ENCODE measurements at places on chromosomes 4 and X.

DNA sequence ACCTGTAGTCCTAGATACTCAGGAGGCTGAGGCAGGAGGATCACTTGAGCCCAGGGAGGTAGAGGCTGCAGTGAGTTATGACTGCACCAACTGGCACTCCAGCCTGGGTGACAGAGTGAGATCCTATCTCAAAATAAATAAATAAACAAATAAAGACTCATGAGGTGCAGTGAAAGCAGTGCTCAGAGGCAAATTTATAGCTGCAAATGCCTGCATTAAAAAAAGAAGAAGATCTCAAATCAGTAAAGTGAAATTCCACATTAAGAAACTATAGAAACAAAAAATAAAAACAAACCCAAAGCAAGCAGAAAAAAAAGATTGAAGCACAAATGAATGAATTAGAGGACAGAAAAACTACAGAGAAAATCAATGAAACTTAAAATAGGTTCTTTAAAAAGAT, 22.5 kb upstream of the HSD17B13 start:
- no peak for DNase-seq

DNA sequence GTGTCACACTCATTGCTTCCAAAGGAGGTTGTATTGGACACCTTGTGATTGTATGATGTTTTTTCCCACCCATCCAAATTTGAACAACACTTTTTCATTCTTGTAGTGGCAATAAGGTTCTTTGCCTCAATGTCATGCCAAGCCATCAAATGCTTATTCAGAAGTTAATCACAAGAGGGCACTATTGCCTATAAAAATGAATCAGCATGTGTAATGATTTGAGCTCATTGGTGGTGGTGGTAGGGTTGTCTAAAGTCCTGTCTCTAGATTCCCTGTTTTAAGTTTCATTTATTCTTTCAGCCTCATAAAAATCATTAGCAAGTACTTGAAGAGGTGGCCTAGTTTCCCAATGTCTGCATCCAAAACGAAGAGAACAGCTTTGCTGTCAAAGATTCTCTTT, 37.0 kb downstream of the IRS4 start:
- no peak for DNase-seq

GRCh38 chr4:148443512-148444295, 1.5 kb upstream of the NR3C2 start:
- DNase-seq: peak; percentile 1

DNA sequence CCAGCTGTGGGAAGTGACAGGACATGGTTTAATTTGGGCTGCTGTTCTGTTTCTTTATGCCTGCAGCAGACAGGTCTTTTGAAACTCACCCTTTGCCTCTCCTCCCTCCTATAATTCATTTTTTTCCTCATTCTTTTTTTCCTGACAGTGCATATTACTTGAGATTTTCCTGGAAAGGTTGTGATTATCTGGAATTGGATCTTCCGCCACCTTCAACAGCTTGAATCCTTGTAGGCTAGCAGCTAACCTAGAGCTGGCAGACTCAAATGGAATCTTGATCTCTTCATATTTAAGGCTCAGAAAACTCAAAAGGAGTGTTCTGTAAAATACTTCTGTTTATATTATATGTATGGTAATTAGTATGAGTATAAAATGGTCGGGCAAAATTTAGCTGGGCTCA, 49.3 kb upstream of the CLCN4 start:
- no peak for DNase-seq

GRCh38 chrX:119017077-119017476, 42.7 kb downstream of the LONRF3 start:
- DNase-seq: no peak

DNA sequence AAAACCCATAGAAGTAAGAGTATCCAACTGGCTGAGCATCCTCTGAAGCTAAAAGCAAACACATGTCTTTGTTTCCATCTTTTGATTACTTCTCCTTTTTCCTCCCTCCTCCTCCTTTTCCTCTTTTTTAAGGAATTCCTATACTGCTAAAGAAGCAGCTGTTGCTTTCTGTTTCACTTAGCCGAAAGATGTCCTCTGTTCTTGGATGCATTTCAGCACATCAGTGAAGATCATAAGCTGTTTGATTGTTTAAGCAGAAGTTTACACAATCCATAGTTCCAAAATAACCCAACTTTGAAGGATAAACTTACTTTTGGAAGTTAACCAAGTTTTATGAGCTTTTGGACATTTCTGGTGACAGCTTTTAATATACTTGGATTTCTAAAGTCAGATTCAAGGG, 55.1 kb upstream of the TNIP3 start:
- DNase-seq: no peak

DNA sequence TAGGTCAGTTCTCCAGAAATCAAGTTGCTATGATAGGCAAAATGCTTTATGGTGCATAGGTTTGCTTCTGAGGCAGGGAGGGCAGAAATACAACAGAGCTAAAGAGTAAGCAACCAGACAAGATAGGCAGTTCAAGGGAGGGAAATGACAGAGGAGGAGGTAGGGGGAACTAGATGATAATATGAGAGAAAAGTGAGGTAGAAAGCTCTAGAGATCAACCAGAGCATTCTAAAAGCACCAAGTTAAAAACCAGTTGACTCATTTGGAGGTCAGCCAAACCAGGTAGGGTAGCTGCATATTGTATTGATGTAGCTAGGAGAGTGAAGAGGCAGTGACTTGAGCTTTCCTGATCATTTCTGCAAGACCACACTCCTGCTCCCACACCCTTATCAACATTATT, 49.0 kb upstream of the SLC16A2 start:
- DNase-seq: no peak

GRCh38 chr4:19366916-19367315, 884.8 kb upstream of the SLIT2 start:
- DNase-seq: no peak

DNA sequence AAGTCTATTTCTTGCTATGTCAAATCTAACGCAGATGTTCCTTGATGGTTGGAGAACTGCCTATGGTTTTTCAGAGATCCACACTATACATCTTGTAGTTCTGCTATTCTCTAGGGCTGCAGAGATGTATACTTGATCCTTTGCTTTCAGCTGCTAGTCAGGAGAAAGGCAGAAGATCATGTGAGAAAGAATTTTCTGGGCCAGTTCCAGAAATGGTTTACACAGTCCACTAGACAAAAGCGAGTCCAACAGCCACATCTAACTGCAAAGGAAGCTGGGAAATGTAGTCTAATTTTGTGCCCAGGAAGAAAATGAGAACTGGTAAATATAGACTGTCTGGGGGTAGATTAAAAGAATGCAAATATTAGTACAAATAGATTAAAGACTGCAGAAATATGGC, 394.3 kb upstream of the SLIT2 start:
- no peak for DNase-seq

- DNase-seq: no peak
Observed at GRCh38 chrX:11887175-11887574, 129.1 kb downstream of the MSL3 start.

- no peak for DNase-seq
Observed at GRCh38 chr4:124030147-124030546, 633.6 kb downstream of the SPRY1 start.

DNA sequence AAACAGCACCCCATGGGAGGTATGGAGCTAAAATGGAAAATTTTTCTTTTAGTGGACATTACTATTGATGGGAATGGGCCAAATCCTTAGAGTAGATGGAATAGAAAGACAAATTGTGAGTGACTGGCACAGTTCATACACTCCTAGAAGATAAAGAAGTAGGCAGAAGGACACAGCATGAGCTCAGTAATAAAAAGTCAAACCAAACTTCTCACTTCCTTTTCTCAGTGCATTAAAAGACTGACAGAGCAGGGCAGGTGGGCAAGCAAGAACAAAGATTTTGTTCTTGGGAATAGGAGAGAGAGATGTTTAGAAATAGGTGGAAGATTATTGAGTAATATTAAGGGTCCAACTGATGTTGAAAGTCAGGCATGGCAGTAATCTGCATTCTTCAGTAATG, 132.5 kb downstream of the ATP10D start:
- DNase-seq: no peak

DNA sequence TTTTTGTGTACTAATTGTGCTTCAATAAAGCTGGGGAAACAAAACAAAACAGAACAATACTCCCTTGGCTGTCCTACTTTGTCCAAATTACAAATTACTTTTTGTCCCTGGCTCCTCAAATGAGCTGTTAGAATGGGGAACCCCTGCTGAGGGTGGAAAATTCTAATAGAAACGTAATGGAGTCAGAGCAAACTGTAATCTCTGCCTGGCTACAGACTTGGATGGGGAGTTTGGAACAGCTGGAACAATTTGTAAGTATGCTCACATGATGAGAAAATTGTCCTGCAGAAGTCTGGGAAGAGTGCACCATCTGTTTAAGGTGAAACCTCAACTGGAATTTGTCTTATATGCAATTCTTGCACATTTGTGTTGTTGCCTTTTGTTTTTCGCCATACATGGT, 364.4 kb upstream of the CLNK start:
- no peak for DNase-seq

DNA sequence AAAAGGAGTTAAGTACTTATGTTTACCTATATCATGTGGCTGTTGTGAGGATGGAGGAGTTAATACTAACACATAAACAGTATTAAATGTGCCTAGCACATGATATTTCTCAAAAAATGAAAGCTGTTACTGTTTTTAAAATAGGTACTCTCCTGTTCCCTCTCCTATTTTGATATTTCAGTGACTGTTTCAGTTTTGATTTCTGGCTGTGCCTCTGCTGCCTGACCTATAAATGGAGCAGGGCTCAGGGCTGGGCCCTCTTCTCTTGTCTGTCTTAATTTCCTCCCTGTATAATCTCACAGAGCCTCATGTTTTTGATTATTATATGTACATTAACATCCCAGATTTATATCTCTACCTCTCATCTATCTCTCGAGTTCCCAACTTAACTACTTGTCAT, 93.3 kb downstream of the UGT8 start:
- no peak for DNase-seq

- DNase-seq: no peak
Observed at GRCh38 chr4:184510401-184510800, 36.1 kb upstream of the IRF2 start.

GRCh38 chr4:48017108-48017571, 568 bp downstream of the NIPAL1 start:
- no peak for DNase-seq

GRCh38 chr4:5757091-5757490, 46.1 kb downstream of the EVC start:
- DNase-seq: no peak

- DNase-seq: no peak
Observed at GRCh38 chrX:53089925-53090324, 4.0 kb upstream of the KANTR start.

DNA sequence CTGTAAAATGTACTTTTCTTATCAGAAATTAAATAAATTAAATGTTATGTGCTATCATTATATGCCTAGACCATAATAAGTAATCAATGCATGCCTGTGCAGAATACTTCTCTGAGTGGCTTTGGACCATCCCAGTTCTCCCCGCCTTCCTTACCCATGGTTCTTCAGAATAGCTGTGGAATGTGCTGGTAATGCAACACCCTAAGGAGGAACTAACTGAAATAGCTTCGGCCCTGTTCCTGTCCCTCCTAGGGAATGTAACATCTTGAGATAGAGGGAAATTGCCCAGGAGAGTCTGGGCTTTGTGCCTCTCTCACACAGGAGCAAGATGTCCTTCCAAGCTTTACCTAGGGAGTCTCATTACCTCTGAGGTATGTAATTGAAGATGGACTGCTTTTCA, 693.6 kb upstream of the HS3ST1 start:
- no peak for DNase-seq

DNA sequence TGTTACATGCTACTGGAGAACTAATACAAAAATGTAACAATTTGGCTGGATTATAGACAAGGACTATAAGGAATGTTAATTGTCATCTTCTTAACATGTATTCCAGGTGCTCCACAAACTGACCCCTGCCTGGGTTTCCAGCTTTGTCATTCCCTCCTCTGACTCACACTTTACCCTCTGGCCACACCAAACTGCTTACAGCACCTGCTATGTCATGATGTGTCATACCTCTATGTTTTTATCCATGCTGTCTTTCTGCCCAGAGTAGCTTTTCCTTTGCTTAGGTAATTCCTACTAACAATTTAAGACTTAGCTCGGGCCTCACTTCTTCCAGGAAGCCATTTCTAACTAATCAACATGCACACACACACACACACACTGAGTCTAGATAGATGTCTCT, 14.0 kb upstream of the SHROOM4 start:
- DNase-seq: no peak

GRCh38 chrX:27953171-27953570, 28.1 kb downstream of the DCAF8L1 start:
- DNase-seq: no peak

GRCh38 chrX:134236626-134237614, at the start of gene CCDC160:
Gene CCDC160, plus strand, starts transcription at chrX:134237182. Its CDS starts 7,619 bp downstream, at chrX:134244801.
- no peak for DNase-seq

DNA sequence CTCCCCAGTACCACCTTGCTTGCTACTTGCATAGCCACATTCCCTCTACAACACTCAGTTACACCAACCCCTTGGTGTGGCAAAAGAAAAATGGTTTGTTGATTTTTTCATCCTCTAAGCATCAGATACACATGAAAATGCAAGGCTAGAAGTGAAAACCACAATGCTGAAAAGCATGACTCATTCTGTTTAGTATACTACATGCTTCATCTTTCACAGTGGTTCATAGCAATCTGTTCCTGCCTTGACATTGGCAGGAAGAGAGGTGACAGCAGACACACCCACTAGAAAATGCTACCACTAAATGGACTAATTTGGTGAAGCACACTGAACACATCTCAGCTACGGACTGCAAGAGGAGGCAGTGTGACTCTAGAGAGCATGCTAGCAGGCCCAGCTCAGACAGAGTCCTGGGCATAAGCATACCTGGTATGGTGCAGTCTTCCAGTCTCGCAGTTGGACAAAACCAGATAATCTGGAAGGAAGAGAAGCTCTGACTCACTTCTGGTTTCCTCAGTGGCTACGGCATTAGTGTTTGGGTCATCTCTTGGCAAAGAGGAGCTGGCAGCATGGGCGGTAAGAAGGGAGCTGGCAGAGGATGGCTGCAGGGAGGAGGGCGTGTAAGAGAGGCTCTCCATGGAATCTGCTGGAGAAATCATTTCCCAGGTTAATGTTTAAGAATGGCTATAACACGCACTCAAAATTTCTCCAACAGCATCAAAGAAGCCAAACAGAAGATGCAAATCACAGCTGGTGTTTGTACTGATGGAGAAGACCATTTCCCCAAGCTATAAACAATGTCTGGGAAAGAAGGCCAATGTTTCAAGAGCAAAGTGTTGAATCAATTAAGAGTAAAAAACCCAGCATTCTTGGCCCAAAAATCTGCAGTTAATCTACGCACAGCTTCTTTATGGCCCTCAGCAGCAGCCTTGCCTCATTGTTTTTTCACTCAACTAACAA, 37.8 kb downstream of the GAB3 start:
- DNase-seq: no peak

DNA sequence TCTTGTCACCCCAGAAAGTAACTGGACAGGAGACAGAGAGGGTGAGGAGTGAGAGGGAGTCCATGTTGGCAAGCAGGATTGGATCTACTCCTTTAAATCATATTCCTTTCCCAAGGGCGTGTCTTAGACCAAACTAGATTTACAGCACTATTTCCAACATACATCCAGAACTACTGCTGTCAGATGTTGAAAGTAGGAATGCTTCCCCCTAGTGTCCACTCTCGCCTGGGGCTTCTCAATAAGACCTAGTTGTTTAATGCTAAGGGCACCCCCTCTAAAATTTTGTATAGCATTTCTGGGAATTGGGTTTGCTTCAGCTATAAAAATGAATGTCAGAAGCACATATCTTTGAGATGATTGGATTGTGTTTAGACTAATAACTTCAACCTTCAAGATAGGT, 13.3 kb downstream of the OFD1 start:
- DNase-seq: no peak
